ENCODE measurements at places on chromosomes 7 and 10.

- DNase-seq, result no peak
Observed at GRCh38 chr7:95298091-95298490, 26.2 kb downstream of the PON1 start.

GRCh38 chr10:113063043-113063967 is 113.3 kb downstream of the TCF7L2 start:
- DNase-seq, result no peak

DNA sequence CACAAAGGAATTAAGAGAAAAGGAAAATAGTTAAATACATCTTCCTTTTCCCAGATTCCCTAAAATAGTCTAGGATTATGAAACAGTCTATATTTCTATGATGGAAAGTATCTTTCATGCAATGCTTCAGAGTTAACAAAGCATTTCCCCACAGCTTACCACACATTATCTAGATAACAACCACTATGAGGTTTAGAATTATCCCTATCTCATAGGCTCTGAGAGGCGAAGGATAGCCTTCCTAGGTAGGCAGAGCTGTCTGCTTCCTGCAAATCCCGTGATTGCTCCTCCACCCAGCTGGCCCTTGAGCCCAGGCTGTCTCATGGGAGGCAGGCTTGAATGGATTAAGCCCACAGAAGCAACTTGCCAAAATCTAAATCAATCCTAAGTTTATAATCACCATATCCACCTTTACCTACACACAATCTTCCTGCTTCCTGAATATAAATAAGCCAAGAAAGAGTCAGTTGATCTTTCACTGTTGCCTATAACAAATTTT is 321.4 kb upstream of the AOAH start:
- DNase-seq, result no peak

- no peak for DNase-seq
Observed at GRCh38 chr10:62597226-62597625, 207.3 kb upstream of the ADO start.

- DNase-seq, result peak; percentile 53
Observed at GRCh38 chr7:23277359-23277989, 21.7 kb upstream of the MALSU1 start.

DNA sequence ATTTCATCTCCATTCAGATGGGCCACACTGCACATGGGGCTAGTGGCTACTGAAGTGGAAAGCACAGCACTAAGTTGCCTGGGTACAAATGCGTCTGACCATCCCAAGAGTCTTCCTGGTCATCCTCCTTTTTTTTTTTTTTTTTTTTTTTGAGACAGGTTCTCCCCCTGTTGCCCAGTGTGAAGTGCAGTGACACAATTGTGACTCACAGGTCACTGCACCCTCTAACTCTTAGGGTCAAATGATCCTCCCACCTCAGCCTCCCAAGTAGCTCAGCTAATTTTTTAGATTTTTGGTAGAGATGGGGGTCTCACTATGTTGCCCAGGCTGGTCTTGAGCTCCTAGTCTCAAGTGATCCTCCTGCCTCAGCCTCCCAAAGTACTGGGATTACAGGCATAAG is 3.4 kb upstream of the TRRAP start:
- no peak for DNase-seq

DNA sequence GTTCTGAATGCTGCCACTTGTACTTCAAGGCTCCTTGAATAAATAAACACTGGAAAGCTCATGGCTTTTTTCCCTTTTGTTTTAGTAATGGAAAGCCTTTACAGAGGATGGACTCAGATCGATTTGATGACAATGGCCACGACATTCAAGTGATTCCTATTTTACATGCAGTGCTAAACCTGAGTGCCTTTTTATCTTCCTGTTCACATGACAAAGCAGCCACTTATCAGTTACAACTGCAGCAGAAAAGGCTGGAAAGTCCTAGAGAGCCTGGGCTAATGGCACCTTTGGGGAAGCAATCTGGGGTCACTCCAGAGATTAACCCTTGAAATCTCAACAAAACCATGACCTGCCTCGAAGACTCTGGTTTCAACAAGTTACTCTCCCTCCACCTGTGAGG is 249.0 kb upstream of the AUTS2 start:
- no peak for DNase-seq

DNA sequence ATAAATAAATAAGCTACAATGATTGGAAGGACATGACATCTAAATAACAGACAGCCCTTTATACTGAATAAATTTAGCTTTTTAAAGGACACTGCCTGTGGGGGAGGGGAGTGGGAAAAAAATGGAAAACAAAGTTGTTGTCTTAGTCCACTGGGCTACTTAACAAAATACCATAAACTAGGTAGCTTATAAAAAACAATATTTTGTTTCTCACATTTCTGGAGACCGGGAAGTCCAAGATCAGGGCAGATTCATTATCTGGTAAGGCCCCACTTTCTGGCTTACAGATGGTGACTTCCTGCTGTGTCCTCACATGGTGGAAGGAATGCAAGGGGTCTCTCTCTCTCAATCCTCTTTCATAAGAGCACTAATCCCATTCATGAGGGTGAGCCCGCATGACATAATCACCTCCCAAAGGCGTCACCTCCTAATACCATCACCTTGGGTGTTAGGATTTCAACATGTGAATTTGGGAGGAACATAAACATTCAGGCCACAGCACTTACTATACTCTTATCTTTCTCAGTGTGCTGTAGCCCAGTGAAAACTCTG is 43.0 kb downstream of the DNAJC12 start:
- DNase-seq, result no peak

- no peak for DNase-seq
Observed at GRCh38 chr10:70324339-70324861, 40.6 kb upstream of the NPFFR1 start.

DNA sequence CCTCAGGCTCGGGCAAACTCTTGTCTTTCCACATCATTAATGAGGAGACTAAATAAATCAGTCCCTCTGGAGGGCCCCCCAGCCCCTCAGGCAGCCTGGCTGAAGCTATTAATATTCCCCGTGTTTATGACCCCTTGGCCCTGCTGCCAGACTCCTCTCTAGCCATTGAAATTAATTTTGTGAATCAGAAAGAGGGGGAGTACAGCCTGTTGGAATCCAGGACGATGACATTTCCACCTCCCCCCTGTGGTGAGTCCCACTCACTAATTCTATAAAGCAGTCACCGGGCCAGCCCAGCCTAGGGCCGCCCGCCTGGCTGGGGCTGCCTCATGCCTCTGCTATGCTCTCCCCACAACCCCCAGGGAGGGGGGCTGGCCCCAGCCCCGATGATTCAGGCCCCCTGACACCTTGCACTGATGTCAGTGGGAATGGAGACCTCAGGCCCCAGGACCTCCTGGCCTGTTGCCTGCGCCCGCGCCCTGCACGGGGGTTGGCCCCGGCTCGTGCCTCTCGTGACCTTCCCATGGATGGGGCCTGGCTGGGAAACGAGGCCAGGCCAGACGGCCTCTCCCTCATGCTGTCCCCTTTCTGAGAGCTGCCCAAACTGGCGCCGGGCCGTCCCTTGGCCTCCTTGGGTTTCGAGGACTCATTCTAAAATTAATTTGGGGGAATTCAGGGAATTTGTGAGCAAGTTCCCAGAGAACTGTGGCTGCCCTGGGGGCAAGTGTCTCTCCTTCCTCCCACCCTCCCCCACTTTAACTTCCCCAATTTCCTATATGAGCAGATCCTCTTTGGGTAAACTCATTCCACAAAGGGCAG is 34.0 kb downstream of the TMEM270 start:
- no peak for DNase-seq

GRCh38 chr7:6106140-6106904 is 75.1 kb downstream of the ANKRD61 start:
- peak; percentile 19 for DNase-seq

DNA sequence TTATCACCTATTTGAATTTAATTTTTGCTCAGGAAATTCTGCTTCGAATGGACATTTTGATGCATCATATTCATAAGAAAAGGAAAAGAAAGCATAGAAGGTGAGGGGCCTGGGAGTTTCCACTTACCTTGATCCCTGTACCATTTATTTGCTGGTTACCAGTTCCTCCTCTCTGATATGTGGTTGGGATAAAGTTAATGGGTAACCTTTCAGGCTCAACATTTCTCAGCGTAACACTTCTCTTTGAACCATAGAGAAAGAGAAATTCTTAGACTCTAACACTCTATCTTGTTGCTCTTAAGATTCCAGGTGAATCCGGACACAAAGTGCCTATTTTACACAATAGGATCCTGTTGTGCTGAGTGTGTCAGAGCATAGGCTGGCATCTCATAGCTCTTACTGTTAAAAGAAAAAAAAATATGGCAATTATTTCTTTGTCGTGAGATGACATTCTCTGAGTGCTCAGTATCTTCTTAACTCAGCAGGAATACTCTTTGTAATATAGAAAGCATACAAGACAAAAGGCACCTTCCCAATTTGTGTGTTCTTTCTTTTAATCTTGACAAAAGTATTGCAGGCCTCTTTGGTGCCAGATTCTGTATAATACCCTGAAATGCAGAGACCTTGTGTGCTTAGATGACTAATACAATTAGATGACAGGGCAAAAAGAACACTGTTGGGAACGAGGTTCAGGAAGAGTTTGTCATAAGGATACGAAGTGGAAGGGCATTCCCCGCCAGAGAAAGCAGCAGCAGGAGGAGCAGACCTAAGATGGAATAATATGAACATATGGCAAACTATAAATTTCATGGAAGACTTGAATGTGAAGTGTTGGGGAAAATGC is 689.6 kb downstream of the NRG3 start:
- no peak for DNase-seq

GRCh38 chr10:62719061-62719460 is 85.5 kb upstream of the ADO start:
- DNase-seq, result no peak

DNA sequence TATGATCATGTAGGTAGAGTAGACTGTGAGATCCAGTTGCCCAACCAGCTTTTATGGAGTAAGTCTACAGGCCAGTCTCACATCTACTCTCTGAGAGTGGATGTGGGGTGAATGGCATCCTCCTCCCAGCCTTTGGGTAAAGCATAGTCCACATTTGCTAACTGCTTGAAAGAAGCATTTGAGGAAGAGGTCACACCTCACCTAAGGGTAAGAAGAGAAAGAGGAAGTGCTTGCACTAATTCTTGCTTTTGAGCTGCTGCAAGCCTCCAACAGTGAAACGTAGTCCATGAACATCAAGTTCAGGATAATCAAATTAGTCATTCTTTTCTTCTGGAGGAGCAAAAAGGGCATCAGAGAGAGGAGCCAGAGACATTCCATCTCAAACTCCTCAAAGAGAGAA is 93.9 kb upstream of the AGR3 start:
- DNase-seq, result no peak

- DNase-seq, result no peak
Observed at GRCh38 chr10:12701696-12702095, 299.8 kb downstream of the CCDC3 start.

DNA sequence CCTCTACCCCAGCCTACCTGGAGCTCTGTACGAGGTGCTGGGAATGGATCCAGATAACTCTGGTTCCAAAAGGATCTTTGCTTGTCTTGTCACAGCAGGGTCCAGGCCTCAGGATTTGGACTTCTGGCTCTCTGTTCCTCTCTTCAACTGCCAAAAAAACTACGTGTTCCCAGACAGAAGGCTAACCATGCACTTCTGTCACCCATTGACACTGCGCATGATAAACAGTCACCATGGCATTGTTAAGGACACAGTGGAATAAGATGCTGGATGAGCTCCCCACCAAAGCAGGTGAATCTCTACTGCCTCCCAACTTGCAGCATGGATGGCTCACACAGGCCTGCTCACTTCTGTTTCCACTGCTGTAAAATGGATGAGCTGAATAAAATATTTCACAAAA is 637.9 kb downstream of the TNS3 start:
- DNase-seq, result peak; percentile 73

DNA sequence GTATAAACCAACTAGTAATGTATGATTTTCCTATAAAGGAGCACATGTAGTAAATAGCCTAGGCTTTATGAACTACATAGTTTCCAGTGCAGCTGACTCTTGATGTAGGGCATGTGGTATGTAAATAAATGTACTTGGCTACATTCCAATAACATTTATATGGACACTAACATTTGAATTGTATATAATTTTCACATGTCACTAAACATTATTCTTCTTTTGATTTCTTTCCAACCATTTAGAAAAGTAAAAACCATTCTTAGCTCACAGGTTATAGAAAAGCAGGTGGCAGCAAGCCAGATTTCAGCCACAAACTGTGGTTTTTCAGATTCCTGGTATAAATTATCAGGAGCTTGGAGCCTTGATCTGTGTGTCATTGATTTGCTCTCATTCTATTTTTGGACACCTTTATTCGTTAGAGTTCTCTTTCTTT is 1182.0 kb downstream of the CNTNAP2 start:
- no peak for DNase-seq
